ENCODE measurements at places on chromosomes 6 and 20. TPM values are rescaled to one million over a fixed set of nuclear protein-coding genes. Genes with fewer than 3 reads are reported as not detected.

The SALL4 gene
- total RNA-seq, result 12.6 TPM

DNA sequence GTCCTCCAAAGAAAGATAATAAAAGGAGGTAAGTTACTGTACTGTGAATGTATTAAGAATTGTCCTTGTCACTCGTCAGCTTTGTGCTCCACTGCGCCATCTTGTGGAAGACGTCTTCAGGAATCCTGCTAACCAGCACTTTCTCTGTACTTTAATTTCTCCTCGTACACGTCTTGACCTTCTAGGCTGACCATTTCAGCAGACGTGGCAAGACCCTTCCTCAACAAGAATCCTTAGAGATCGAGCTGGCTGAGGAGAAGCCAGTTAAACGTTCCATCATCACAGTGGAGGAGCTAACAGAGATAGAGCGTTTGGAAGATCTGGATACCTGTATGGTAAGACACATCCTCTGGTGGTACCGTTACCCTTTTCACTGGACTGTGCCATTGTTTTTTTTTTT lies 95.5 kb upstream of the SCGN start:
- no peak overlapping the region for H3K27ac ChIP-seq
- H3K4me3 ChIP-seq, result no peak overlapping the region
- peaks cover 12% of the 10 kb centered on the region for H3K4me1 ChIP-seq
- DNase-seq, result peak; percentile 74
- no peaks in the 10 kb centered on the region for H3K27me3 ChIP-seq

DNA sequence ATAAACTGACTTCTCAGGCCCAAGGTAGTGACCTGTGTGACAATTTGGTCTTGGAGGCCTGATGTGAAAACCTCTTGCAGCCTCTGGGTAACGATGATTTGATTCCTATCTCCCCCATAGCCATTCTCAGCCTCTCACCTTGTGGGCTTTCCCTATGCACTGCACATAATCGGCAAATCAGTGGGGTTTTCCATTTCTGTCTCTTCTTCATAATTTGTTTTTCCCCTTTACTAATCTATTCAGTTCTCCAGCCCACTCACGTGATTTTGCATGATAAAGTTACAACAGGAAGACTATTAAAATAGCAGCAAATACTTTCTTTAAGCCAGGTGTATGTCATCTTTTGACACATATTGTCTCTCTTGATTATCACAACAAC lies 893.7 kb downstream of the TFAP2A start:
- DNase-seq, result no peak
- no peaks in the 10 kb centered on the region for H3K36me3 ChIP-seq
- H3K27me3 ChIP-seq, result no peaks in the 10 kb centered on the region
- H3K4me3 ChIP-seq, result no peak overlapping the region
- peaks cover 17% of the 10 kb centered on the region for H3K4me1 ChIP-seq

DNA sequence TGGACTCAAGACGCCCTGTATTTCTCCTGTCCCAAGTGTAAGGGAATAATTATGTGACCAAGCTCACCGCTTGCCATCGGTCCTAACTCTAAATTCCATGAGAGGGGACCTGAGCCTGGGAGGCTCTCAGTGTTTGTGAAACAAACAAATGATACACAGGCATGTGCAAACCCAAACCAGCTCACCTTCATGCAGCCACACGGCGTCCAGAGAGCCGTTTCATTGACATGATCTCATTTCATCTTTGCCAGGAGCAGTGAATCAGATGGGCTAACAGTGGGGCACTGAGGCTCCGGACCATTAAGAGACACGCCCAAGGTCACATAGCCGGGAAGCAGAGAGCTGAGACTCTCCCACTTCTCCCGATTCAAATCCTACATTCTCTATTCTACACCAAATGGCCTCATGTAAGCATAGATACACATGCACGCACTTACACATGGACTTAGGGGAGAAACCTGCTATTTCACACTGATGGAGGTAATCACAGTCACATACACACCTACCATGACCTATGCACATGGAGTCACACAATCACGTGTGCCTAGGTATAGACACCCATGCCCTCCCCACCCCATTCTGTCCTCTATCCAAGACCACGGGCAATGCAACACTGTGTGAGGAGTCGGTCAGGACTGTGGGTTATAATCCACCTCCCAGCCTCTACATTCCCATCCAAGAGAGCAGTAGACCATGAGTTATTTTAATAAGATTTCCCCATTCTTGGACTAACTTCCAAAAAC lies 1.1 kb downstream of the BNIP5 start:
- H3K36me3 ChIP-seq, result no peaks in the 10 kb centered on the region
- H3K4me3 ChIP-seq, result peak overlapping the region; percentile 71

DNA sequence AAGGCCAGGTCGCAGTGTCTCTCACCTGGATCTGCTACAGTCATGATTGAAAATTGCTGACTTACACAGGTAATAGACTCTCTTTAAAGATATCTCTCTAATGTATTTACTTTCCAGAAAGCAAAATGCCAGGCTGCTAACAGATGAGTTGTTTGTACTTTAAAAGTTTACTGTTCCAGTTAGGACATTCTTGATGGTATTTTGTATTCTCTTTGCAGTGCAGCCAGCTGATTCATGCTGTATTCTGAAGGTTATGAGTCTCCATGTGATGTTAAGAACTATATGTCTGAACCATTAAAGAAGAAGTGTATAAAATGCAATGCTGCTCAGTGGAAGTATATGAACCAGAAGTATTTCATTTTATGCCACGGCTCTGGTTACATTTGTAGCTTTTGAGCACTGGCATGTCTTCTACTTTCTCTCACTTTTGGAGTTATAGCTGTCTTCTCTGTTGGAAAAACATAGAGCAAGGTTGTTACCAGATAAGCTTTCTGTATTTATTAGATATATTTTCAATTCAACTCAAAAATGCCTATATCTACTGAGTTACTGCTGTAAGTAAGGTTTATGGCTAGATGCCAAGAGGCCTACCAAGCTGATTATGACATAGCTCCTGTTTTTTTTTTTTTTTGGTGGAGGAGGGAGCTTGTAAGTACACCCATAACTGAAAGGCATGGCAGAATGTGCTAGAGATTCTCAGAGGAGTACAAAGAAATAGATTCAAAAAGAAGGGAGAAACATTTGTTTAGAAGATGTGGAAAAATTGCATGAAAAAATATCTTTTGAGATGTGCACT lies 130.5 kb upstream of the MAN1A1 start:
- peaks cover 22% of the 10 kb centered on the region for H3K4me1 ChIP-seq
- DNase-seq, result no peak
- H3K27me3 ChIP-seq, result no peaks in the 10 kb centered on the region
- H3K27ac ChIP-seq, result peak overlapping the region; percentile 16
- no peak overlapping the region for H3K4me3 ChIP-seq
- no peaks in the 10 kb centered on the region for H3K36me3 ChIP-seq

The SIRPG gene
- total RNA-seq, result not detected

- H3K27ac ChIP-seq, result no peak overlapping the region
- no peak for DNase-seq
- H3K4me3 ChIP-seq, result no peak overlapping the region
- peaks cover 8% of the 10 kb centered on the region for H3K36me3 ChIP-seq
- peaks cover 15% of the 10 kb centered on the region for H3K4me1 ChIP-seq
These were observed 139.2 kb upstream of the SASH1 start for GRCh38 chr6:148203281-148203925.

DNA sequence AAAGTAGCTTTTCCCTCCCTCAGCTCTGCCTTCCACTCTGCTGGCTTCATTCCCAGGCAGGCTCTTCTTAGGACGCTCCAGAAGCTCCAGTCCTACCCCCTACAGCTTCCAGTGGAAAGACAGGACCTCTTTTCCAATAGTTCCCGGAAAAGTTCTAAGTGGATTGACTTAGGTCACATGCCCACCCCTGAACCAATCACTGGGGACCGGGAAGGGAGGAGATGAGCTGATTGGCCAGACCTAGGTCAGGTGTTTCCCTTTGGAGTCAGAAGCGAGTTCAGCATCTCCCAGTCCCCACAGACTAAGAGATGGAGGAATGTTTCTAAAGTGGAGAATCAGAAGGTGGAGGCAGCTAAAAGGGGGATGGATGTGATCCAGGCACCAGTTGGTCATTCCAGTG lies 62.9 kb upstream of the KCNG1 start:
- DNase-seq, result no peak
- no peaks in the 10 kb centered on the region for H3K36me3 ChIP-seq
- H3K4me1 ChIP-seq, result peaks cover 19% of the 10 kb centered on the region
- no peak overlapping the region for H3K27ac ChIP-seq
- no peak overlapping the region for H3K4me3 ChIP-seq
- H3K27me3 ChIP-seq, result peaks cover 20% of the 10 kb centered on the region

DNA sequence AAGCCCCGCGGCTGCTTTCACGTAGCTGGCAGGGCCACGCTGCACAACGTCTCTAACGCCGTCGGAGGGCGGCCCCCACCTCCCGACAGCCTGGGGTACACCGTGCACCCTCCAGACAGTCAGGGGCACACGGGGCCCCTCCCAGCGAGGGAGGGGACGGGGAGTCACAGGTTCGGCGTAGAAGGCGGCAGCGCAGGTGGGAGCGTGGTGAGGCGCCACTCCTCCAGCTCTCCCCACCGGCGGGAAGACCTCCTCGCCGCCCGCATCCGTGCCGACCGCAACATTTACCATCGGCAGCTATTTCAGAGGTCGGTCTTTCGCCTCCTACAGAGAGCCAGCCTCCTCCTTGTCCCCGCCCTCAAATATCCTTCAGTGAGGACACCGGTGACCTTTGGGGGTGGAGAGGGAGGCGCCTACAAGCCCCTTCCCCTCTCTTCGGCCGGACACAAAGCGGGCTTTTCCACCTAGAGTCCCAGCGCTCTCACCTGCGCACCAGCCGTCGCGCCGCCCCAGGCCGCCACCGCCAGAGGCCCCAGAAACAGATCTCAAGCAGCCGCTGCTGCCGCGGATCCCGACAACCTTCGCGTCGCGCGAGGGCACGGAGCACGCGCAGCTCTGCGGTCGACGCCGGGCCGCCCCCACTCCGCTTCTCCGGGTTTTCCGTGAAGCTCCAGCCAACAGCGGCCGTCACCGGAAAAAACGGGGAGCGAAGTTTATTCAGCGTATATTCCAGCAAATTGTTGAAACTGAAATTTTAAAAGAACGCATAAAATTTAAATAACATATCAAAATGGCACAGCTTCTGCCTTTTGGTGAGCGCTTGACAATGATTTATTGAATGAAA lies at the start of gene MKKS:
Gene MKKS (minus strand): TSS at position 600 of the 844 bp plus-strand sequence. CDS start 20,708 bp downstream, outside the sequence.
- peak within 1 kb of the TSS; percentile 98 for H3K27ac ChIP-seq
- H3K27me3 ChIP-seq, result no peaks in the 10 kb centered on the region
- peak within 1 kb of the TSS; percentile 92 for H3K4me3 ChIP-seq
- H3K36me3 ChIP-seq, result peaks cover 10% of the 10 kb centered on the region
- DNase-seq, result peak; percentile 91

DNA sequence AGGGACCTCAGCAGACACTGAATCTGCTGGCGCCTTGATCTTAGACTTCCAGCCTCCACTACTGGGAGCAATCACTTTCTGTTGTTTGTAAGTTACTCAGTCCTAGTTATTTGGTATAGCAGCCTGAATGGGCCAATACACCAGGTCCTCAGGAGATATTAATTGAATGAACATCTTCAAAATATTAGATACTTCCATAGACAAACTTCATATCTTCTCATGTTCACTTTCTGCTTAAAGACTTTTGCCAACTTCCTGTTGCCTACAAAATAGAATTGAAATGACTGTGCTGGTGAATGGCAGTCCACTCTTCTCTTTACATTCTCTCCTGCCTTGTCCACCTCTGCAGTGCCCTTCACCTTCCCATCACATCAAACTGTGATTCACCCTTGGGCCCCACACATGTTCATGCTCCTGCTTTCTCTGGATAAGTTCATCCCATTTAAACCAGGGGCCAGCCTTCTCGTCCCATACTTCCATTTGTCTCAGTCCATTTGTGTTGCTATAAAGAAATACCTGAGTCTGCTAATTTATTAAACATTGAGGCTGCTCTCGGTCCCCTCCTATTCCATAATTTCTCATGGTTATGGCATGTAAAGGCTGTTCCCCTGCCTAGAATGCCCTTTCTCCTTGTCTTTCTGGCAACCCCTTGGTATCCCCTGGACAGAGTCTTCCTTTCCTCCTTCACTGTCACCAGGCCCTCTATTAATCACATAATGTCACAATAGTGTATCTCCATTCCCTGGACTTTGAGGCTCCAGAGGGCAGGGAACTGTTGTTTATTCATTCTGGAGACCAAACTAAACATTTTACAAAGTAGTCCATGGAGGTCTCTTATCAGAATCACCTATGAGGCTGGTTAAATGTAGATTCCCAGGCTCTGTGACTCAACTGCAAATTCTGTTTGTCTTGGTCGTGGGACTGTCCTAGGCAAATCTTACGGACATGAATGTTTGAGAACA lies 148.3 kb upstream of the TMEM170B start:
- peaks cover 3% of the 10 kb centered on the region for H3K36me3 ChIP-seq
- peaks cover 11% of the 10 kb centered on the region for H3K4me1 ChIP-seq
- no peak for DNase-seq
- H3K27me3 ChIP-seq, result no peaks in the 10 kb centered on the region
- H3K27ac ChIP-seq, result no peak overlapping the region

- no peak overlapping the region for H3K4me3 ChIP-seq
- H3K27ac ChIP-seq, result peak overlapping the region; percentile 63
- H3K4me1 ChIP-seq, result peaks cover 22% of the 10 kb centered on the region
- DNase-seq, result no peak
These were observed 42.5 kb upstream of the ARMC2 start for GRCh38 chr6:108805611-108806167.

GRCh38 chr6:165618241-165618640 lies 44.8 kb downstream of the PDE10A start:
- H3K4me1 ChIP-seq, result peaks cover 6% of the 10 kb centered on the region
- H3K27me3 ChIP-seq, result no peaks in the 10 kb centered on the region
- H3K27ac ChIP-seq, result no peak overlapping the region
- no peak overlapping the region for H3K4me3 ChIP-seq
- no peak for DNase-seq

DNA sequence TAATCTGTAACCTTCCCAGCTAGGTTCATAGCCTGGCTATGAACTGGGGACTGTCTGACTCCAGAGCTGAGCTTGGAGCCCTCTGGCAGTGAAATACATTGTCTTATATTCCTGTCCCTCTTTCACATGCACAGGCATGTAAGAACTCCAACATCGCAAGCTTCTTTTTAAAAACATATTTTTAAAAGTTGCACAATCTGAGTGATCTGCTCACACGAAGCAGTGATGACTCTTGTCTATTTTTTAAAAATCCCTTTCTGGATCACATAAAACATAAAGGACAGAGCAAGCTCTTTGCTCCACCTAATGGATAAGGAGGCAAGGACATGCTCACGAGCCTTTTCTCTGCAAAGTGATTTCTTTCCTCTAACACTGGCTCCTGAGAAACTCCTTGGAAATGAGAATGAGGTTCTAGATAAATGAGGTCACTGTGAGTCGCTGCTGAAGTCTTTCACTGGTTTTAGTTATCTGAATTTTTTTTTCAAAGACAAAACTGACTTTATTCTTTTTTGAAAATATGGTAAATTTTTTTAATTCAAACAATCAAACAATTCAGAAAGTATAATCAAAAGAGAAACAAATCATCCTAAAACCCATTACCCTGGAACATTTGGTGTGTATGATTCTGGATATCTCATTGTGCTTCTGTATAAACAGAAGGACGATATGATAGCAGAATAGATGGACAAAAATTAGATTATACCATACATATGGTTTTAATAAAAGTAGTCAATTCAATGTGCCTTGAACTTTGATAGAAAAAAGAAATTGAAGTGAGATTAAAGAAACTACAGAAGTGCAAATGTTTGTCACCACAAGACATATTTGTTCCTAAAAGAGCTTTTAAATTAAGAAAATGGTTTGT lies 30.8 kb downstream of the IL20RA start:
- H3K4me3 ChIP-seq, result no peak overlapping the region
- H3K36me3 ChIP-seq, result no peaks in the 10 kb centered on the region
- H3K4me1 ChIP-seq, result peaks cover 8% of the 10 kb centered on the region
- H3K27me3 ChIP-seq, result no peaks in the 10 kb centered on the region

Data from type B pancreatic cell (in vitro differentiated cells).